ENCODE measurements at places on chromosomes 3 and 15.
A peak's percentile ranks its signal among the peaks of the same experiment; 100 is the strongest.

DNA sequence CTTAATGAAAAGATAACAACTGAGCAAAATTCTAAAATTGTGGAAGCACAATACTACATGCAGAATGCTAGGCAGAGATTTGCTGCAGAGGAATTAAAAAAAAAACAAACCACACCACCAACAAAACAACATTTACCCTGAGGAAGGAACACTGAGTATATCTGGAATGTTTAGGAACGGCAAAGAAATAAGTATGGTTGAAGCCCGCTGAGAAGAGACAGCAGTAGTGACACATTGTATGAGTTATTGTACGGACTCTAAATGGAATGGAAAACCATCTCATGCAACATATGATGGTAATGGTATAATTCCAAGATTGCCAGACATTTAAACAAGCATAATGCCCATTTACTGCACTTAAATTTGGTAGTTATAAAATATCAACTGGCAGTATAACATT, 568.2 kb upstream of the CCDC54 start:
- no peak for DNase-seq

DNA sequence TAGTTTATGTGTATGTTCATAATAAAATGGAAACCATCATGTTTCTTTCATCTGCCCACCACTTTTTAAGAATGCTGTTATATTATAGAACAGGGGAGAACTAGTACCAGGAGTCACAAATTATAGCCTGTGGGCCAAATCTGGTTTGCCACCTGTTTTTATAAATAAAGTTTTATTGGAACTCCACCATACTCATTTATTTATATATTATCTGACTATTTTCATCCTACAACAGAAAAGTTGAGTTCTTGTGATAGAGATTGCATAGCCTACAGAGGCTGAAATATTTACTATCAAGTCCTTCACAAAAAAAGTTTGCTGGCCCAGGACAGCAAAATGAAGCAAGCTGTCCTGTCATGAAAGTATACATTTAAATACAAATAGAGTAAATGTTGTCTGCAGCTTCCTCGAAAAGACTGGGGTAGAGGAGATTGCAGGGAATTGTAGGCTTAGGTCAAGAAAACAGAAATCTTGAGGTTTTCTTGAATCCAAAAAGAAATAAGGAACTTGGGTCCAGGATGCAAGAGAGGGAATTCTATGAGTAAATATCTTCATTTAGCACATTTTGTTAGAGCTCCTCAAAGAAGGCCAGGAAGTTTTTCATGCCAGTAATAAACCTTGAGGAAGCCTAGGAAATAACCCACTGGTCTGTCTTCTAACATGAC, 41.1 kb downstream of the FILIP1L start:
- DNase-seq: no peak

- no peak for DNase-seq
These were observed 82.8 kb upstream of the CDV3 start for GRCh38 chr3:133490468-133491351.

DNA sequence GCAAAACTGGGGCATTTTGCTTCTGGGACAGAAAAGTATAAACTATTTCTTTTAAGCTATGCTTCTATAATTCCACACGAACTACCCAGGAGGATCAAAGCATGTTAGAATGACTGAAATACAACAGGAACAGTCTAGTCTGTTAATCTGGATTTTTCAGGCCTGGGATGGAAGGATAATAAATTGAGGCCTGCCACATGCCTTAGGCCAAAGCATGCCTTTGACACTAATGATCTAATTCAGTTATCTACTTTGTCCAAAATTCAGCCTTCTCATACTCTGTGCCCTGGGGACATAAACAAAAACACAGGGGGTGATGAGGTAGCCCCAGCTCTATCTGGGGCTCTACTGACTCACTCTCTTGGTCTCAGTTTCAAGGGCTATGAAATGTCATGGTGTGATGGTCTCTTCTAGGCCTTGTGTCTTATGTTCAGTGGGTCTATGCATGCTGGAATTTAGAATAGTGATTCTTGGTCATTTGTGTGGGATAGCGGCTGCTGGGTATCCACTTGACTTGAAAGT, 32.5 kb downstream of the GAP43 start:
- DNase-seq: no peak

GRCh38 chr3:195758721-195759353, 38.1 kb downstream of the MUC20 start:
- no peak for DNase-seq

GRCh38 chr15:96331144-96331944, 844 bp downstream of the NR2F2 start:
- peak; percentile 40 for DNase-seq

DNA sequence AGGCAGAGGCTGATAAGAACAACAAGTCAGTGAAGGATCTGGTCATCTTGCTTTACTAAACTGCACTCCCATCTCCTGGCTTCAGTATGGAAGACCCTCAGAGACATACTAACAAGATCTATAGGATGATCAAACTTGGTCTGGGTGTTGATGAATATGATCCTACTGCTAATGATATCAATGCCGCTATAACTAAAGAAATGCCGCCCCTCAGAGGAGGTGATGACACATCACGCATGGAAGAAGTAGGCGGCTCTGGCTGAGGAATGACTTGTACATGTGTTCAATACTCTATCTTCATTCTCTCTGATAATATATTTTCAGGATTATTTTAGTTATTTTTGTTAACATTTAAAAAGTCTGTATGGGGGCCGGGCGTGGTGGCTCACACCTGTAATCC, 17.5 kb upstream of the EIF2B5 start:
- no peak for DNase-seq

- no peak for DNase-seq
These were observed 200.6 kb downstream of the CADM2 start for GRCh38 chr3:85159376-85159775.

- no peak for DNase-seq
These were observed 93.7 kb upstream of the RGMA start for GRCh38 chr15:93182703-93183205.

- no peak for DNase-seq
These were observed 908 bp upstream of the RARB start for GRCh38 chr3:25427155-25427554.

GRCh38 chr3:177758126-177758525, 560.8 kb upstream of the TBL1XR1 start:
- DNase-seq: no peak

DNA sequence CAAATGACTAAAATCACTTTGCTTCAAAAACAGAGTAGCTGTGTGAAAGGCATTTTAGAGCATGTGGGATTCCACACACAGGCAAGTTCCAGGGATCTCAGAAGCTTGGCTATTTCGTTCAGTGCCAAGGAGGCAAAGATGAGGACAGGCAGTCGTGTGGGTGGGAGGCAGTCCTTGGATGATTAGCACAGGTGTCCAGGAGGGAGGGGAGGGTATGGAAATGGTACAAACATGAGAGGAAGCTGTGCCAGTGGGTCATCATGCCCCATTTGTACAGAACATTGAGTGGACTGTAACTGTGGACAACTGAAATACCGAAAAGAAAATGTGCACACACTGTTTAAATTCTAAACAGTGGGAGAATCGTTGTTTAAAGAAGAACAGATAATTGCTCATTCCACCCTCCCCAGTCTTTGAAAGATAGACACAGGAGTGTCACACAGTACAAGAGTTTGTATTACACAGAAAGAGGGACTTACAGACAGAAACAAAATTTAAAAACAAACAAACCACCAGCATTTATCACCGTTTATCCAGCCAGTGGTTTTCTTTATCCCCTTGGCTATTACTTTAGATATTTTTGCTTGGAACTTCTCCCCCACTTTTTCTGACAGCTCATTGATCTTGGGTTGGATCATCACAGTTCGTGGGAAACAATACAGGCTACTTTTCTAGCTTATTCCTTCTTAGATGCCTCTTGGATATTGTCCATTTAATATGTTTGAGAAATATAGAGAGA, 122.9 kb downstream of the GREM1 start:
- DNase-seq: no peak

- DNase-seq: peak; percentile 76
These were observed 24.9 kb upstream of the RASGRP1 start for GRCh38 chr15:38589502-38589901.

DNA sequence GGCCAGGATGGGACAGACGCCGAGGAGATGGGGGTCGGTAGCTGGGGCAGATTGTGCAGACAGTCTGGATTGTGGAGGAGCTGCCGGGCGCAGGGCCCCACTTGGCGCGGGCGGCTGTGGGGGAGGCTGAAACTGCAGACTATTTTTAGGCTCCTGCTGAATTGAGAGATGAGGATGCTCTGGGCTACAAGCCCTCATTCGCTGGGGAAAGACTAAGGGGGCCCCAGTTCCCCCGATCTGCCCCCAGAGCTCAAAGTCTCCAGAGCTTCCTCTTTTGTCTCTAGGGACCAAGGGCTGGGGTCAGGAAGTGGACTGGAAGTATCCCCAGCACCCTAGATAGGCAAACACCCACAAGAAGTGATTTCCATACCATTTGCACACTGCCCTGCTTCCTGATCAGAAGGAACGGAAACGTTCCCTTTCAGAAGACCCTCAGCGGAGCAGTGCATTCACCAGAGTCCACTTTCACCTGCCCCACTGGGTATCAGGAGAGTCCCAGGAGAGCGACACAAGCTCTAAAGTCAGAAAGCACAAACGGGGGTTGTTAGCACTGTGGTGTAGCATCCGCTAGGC, 29.7 kb downstream of the SEMA7A start:
- DNase-seq: no peak

GRCh38 chr3:8443829-8444791, 57.5 kb upstream of the LMCD1 start:
- peak; percentile 96 for DNase-seq

- no peak for DNase-seq
These were observed 4.0 kb downstream of the TRAT1 start for GRCh38 chr3:108826309-108827187.

- DNase-seq: peak; percentile 75
These were observed 1.6 kb downstream of the NXPE3 start for GRCh38 chr3:101780661-101781060.

DNA sequence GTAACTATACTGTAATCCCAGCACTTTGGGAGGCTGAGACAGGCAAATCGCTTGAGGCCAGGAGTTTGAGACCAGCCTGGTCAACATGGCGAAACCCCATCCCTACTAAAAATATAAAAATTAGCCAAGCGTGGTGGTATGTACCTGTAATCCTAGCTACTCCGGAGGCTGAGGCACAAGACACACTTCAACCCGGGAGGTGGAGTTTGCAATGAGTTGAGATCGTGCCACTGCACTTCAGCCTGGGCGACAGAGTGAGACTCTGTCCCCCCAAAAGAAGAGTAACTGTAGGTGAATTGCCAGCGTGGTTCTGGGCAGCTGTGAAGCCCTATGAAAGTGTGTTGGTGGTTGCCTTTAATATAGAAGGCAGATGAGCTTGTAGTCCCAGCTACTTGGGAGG, 95.9 kb downstream of the SLCO3A1 start:
- no peak for DNase-seq

DNA sequence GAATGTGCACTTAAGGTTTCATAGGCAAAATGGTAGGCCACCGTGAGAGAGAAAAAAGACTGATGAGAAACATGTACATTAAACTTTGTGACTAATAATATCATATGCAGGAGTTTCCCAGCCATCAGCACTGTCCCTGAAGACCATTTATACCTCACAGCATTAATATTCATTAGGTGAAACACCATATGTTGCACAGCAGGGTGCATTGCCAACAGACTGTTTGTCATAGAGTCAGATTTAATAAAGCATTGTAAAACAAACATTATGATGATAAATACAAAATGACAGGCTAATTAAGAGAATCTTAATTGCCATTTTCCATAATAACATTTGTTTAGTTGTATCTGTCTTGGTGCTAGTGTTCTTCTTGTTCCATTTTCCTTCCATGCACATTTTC, 578.3 kb downstream of the EPHA3 start:
- no peak for DNase-seq

- no peak for DNase-seq
These were observed 35.2 kb downstream of the ZIC4 start for GRCh38 chr3:147371140-147371539.

DNA sequence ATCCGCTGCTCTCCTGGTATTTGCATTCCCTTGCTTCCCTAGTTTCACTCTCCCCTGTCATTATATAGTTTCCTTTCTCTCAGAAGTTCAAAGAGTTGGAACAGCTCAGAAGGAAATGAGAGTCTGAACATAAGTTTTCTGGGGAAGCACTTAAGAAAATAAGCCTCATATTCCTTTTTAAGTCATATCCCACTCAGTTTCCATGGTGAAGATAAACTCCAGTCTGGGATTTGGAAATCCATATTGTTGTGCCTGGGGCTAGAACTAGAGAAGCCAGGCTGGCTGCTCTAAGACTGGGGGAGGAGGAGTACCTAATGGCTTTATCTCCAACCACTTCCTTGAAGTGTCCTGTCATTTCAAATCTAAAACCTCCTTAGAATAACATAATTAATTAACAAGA, 134.2 kb upstream of the ALCAM start:
- no peak for DNase-seq

DNA sequence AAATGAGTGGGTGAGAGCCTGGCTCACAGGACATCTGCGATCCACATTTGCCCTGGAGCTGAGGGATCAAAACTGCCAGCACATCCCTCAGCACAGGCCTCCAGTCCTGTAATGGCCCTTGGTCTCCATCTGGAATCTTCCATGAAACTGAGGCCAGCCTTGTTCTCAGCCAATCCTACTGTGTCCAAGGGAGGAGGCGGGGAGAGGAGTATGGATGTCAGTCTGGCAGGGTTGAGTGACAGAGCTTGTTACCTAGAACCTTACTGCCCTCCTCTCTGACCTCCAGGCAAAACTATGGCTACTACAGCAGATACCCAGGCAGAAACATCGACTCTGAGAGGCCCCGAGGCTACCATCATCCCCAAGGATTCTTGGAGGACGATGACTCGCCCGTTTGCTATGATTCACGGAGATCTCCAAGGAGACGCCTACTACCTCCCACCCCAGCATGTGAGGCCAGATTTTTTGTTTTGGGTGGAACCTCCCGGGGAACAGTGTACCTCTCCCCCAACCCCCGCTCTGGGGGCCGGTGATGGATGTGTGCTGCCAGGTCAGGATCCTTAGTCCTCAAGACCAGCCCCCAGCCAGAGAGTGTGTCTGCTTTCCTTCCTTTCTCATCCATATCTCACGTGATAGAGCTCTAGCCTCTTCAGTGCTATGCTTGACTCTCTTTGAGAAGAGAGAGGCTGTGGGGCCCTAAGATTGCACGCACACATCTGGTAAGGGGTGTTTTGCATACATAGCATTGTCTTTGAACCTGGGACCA, 41.3 kb downstream of the CHDH start:
- peak; percentile 95 for DNase-seq

GRCh38 chr3:151276687-151277042, 1.7 kb downstream of the P2RY14 start:
- no peak for DNase-seq

GRCh38 chr3:171346582-171347300, 113.5 kb downstream of the TNIK start:
- DNase-seq: no peak

GRCh38 chr3:44511238-44511566, 33.7 kb upstream of the ZNF445 start:
- no peak for DNase-seq

Measured in AG08395 (cell line).